ENCODE measurements at places on chromosomes 12 and 14. TPM values are rescaled to one million over a fixed set of nuclear protein-coding genes. Genes with fewer than 3 reads are reported as not detected.

The VPS29 gene
- 54.4 TPM for total RNA-seq

The SERPINA6 gene
- 0.15 TPM for total RNA-seq

The ATG101 gene
- 52.1 TPM for total RNA-seq

The TMPRSS12 gene
- not detected for total RNA-seq

The PRH2 gene
- not detected for total RNA-seq

The PAWR gene
- total RNA-seq: 512 TPM

DNA sequence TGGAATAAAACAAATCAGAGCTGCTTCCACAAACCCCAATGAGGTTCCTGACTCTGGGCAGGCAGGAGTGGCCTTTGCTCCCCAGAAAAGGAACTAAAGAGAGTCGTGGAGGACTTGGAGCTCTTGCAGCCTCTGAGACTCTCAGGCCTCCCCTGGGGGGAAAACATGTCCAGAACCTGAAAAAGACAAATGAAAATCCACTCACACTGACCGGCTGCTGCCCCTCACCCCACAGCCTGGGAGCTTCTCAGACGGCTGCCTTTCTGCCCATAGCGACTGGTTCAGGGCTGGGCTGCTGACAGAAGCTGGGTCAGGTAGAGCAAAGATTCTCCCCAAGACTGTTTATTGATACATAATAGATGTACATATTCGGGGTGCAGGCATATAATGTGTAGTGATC, 356.0 kb downstream of the ADGRD1 start:
- DNase-seq: no peak
- no peaks in the 10 kb centered on the region for H3K27me3 ChIP-seq
- no peak overlapping the region for H3K4me3 ChIP-seq
- H3K4me1 ChIP-seq: peaks cover 16% of the 10 kb centered on the region
- no peak overlapping the region for H3K27ac ChIP-seq
- peaks cover 3% of the 10 kb centered on the region for H3K36me3 ChIP-seq

Measured in WTC11 (cell line).